CD8-positive, alpha-beta T cell (primary cell): ENCODE measurements at places on chromosomes 6 and 20.

DNA sequence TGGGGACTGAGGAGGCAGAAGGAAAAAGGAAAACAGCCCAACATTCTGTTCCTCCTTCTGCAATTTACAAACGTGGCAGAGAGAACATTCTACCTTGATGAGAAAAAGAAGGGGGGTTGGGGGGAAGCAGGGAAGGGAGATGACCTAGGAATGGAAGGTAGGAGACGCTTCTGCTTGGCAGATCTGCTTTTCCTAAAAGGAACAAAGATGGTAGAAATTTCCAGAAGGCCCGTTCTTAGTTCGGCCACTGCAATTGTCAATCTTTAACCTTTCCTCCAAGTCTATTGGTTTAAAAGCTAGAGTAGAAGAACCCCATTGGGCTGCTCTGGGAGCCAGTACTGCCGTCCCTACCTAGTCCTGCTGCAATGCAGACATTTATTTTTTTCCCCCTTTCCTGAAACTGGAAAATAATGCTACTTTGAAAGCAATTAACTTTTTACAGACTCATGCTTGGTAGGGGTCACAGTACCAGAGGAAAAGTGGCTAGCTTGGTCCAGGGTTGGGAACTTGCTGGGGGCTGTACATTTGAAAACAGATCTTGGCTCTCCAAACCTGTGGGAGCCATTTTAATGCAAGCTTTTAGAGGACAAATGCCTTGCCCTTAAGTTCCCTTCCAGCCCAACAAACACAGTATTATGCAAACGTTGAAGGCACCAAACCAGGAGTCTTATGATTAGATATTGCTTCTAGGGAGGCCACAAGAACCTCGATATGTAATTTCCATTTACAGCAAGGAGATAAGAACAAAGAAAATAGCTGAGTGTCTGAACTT lies 2.6 kb downstream of the ZMYND8 start:
- DNase-seq: no peak

- no peak for DNase-seq
These were observed 15.0 kb downstream of the AFG1L start for GRCh38 chr6:108309844-108310243.

GRCh38 chr6:115634887-115635286 lies 425.8 kb downstream of the FRK start:
- DNase-seq: no peak

DNA sequence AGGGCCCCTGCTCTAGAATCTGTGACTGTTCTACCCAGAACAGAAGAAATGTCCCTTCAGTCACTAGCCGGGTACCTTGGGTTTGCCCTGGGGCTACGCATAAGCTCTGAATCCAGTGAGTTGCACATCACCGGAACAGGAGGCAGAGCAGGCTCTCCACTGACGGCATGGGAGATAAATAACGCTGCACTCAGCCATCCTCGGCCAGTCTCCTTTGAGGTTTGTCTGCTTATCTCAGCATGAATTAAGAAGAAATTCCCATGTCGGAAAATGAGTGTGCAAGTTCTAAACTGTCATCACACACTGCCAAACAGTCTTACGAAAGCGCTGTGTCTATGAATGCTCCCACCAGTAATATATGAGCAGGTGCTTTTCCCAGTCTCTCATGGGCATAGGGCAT lies 90.8 kb downstream of the FAM50B start:
- DNase-seq: no peak

DNA sequence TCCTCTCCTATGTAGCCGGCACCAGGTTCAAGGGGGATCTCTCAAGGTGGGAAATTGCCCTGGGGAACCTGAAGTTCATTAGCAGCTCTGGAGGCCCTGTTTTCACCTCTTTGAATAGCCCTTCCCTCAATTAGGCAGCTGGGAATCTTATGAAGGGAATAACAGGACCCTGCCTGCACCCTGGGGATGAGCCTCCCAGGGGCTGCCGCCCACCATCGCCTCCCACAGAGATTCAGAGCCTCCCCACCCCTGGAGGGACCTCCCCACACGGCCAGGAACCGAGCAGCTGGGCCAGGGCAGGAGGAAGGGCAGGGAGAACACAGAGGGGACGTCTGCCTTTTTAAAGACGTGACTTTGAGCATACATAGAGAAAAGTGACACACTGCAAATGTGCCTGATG lies 4.6 kb upstream of the EEF1A2 start:
- DNase-seq: no peak

DNA sequence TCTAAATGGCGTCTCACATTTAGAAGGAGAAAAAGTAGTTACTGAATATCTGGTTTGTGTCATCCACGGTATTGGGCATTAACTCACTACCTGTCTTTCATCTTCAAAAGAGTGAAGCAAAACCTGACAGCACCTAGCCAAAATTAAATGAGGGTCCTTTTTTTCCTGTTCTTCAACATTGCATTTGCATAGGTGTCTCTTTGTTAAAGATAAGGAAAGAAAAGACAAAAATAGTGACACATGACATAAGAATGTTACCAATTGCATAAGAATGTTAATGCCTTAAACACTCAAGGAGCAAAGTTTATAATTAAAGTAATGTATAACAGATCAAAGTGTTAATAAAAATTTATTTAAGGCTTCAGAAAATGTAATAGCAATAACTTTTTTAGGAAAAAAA lies 61.4 kb upstream of the MANEA start:
- no peak for DNase-seq

DNA sequence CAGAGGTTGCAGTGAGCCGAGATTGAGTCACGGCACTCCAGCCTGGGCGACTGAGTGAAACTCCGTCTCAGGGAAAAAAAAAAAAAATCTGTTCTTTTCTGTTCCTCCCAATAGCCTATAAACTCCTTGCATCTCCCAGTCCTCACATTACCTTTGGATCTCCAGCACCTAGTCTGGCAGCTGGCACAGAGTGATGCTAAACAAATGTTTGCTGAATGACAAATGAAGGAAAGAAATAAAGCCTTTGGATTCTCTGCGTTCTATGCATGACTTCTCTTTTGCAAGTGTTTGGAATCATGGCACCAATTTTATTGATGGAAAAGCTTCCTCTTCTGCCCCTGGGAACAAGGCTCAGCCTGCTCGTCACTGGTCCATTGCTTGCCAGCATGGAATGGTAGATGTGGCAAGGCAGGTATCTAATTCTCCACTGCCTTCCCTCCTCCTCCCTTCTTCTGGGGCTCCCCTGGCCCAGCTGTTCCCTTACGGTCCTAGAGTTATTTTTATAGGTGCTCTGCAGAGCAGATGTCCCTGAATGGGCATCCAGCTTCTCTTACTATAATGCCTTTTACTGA lies 53.6 kb upstream of the FYN start:
- DNase-seq: no peak

DNA sequence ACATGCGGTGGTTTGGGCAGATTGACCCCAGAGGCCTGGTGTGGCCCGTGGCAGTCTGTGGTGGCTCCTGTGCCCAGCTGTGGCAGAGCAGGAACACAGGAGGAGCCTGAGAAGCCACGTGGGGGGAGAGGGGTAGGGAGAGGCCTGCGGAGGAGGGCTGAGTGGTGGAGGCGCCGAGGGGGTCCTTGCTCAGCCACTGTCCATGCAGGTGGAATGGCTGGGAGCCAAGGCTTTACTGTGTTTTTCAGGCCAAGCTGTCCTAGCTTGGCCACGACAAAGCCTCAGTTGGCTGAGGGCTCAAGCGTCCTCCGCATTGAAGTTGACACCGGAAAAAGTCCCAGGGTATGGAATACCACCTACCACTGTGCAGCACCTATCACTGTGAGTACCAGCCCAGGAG lies 107.0 kb downstream of the VEGFA start:
- DNase-seq: no peak

DNA sequence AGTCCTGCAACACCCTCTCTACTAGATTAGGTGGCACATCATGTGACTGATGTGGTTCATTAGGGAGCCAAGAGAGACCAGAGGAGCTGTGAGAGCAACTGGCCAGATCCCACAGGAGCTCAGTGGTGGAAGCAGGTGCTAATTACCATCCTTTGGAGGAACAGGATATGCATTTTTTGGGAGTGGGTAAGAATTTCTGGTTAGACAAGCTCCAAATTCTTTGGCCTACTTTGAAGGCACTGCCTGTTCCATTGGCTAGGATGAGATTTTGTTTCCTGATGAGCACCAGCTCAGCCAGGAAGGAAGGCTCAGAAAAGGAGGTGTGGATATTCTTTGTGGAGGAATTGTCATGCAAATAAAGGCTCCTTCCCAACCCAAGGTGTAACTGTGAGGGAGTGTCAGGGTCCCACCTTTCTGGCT lies 130.3 kb upstream of the BMP2 start:
- no peak for DNase-seq

DNA sequence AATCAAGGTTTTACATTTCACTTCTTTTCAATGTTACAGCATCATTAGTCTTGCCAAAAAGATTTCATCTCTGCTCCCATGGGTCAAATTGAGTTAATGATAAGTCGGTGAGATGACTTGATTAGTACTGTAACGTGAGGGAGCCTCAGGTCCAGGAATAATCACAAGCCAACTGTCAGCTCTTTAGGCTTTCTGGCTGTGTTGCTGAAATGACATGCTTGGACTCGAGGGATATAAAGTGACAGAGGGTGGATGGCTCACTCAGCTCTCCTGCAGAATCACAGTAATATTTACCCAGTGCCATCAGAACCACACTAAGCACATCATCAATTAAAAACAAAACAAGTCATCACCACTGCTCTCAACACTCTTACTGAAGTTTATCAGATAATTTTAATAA lies 196.2 kb upstream of the THEMIS start:
- no peak for DNase-seq

DNA sequence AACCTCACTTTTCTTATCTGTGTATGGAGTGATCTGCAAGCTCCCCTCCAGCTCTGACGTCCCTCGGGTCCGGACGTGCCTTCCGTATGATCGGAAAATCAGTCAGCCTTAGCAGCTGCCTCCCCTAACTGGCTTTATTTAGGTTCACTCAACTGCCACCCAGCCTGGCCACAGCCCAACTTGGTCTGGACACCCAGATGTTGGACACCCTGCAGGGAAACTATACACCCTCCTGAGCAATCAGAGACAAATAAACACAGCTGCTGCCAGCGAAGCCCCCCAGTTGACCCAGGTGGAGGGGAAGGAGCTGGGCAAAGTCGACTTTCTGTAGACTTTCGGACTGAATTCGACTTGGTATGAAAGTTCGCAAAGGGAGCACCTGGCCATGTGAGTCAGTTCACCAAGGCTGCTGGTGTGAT lies 28.9 kb downstream of the TBC1D7 start:
- DNase-seq: no peak

GRCh38 chr20:21048841-21049273 lies 57.3 kb downstream of the LINC00237 start:
- DNase-seq: peak; percentile 17

GRCh38 chr6:125499535-125499934 lies 197.8 kb upstream of the HDDC2 start:
- DNase-seq: no peak

DNA sequence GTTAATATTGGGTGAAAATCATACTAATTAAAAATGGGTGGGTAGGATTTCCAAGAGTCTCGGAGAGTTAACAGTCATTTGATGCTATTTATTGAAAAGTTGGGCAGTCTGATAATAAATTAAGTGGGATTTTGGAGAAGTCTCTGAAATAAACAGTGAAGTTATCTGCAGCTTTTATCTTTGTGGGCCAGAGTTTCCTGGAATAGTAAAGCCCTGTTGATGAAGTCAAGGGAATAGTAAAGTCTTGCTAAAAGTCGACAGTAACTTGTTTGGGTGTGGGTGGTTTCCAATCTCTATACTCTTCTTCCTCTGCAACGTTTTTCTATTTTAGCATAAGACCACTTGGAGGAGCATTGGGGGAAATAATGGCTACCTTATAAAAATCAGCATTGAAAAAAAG lies 493.6 kb downstream of the EPM2A start:
- DNase-seq: no peak
